ENCODE measurements at places on chromosomes 2 and 18.

DNA sequence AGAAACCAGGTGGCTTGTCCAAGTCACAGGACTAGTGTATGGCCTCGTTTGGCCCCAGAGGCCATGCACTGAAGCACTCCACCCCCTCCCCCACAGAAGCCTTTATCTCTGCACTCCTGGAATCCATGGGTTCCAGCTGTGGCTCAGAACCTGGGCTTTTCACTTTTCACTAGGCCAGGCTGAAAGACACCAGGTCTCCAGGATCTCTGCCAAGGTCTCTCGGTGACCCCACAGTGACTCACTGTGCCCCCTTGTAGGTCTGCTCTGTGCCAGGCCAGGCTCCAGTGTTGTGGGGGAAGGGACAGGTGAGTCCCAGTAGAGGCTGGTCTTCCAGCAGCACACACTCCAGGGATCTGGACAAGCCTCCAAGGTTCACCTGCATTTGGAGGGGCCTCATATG, 31.0 kb upstream of the GLI2 start:
- no peak for DNase-seq

- peak; percentile 6 for DNase-seq
Observed at GRCh38 chr2:69933839-69934613, 19.1 kb downstream of the MXD1 start.

GRCh38 chr2:230762317-230762896, 49.8 kb downstream of the CAB39 start:
- no peak for DNase-seq

- DNase-seq: no peak
Observed at GRCh38 chr18:48607056-48607984, 68.5 kb downstream of the CTIF start.

DNA sequence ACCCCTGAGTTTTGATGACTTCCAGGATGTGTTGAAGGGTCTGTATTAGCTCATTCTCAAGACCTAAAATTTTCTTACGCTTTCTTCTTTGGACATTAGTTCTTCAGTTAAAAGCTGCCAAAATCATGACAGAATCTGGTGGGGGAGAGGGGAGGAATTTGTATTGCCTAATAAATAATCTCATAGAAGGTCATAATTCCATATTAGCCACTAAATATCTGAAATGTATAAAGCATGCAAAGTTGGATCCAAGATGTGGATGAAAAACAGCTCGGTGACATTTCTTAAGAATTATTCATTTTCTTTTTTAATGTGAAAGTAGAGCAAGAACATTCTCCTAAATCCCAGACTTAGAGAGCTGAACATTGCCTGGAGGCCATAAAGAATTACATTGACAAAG, 120.1 kb downstream of the MMADHC start:
- DNase-seq: no peak

DNA sequence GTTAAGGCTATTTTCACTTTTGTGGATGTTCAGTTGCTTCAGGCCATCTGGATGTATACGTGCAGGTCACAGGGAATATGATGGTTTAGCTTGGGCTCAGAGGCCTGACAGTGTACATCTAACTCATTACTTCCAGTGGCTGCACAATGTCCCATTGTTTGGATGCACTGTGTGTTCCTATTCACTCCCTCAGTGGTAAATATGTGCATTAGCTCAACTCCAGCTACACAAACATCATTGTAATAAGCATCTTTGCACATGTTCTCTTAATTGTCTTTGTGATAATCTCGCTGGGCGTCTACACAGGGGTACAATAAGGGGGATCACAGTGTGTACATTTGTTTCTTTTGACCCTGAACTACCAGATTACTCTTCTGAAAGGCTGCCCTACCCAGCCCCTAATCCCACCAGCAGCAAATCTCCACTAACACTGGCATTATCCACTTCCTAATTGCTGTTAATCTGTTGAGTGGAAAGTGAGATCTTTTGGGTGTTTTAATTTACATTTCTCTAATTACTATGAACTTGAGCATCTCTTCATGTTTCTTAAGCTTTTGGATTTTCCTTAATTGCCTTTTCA, 56.1 kb upstream of the POLE4 start:
- DNase-seq: no peak

GRCh38 chr2:167331636-167332232, 443.5 kb downstream of the XIRP2 start:
- DNase-seq: no peak

- no peak for DNase-seq
Observed at GRCh38 chr2:207473931-207474235, 55.9 kb upstream of the CREB1 start.

- DNase-seq: no peak
Observed at GRCh38 chr2:128504246-128505149, 185.8 kb upstream of the HS6ST1 start.

DNA sequence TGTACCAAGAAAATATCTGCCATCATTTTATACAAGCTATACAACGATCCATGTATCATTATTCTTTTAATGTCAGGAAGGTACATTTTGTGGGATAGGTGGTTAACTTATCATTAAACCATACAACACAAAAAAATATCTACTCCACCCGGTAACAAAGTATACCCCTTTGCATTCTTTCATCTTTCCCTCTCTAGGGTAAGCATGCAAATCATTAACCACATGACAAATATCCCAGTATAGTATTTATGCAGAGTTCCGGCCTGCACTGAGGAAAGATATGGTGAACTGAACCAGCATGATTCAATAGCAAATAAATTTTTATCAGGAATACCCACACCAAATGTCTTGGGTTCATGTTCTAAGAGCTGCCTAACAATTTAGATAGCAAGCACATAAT, 22.5 kb upstream of the SULT1C2 start:
- no peak for DNase-seq

DNA sequence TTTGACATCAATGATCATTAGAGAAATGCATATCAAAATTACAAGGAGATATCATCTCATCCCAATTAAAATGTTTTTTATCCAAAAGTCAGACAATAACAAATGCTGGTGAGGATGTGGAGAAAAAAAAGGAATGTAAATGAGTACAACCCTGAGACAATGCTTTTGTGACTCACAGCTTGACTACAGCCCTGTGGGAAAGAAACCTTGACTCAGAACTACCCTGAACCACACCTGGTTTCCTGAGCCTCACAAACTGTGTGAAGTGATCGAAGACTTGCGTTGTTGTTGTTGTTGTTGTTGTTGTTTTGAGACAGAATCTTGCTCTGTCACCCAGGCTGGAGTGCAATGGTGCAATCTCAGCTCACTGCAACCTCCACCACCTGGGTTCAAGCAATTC, 266.6 kb upstream of the MYT1L start:
- DNase-seq: no peak

DNA sequence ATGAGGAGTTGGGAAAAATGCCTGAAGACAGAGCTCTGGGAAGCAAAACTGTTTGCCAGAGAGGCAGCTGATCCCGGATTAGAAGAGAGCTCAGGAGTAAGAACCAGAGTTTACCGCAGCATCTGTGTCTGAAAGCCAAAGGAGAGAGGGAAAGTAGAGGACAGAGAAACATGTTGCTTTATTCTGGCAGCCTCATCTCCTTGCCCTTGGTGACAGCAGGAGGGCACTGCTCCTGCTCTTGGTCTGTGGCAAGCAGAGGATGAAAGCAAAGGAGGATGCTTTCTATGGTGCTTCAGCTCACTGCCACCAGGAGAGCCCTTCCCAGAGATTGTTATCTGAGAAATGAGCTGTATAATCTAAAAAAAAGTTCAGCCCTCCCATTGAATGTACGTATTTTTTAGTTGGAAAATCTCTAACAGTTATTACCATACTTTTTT, 7.7 kb downstream of the SLC1A4 start:
- DNase-seq: no peak

- no peak for DNase-seq
Observed at GRCh38 chr2:39990335-39990900, 211.4 kb upstream of the THUMPD2 start.

DNA sequence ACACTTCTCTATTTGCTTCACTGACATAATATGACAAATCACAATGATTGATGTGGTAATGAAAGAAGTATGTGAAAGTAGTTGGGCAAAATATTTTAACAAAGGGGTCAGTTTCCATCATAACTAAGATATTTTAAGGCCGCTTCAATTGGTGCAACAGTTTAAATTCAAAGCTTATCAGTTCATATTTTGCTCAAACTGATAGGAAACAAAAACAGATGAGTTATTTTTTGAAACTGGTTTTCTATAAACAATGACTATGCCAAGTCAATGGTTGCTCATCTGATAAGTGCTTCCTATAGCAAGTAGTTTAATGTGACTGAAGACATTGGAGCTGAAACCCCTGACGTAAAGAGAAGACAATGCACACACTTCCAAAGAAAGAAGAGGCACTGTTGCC, 1290.7 kb downstream of the SUCLG1 start:
- DNase-seq: no peak

- no peak for DNase-seq
Observed at GRCh38 chr2:11417946-11418585, 47.9 kb downstream of the E2F6 start.

DNA sequence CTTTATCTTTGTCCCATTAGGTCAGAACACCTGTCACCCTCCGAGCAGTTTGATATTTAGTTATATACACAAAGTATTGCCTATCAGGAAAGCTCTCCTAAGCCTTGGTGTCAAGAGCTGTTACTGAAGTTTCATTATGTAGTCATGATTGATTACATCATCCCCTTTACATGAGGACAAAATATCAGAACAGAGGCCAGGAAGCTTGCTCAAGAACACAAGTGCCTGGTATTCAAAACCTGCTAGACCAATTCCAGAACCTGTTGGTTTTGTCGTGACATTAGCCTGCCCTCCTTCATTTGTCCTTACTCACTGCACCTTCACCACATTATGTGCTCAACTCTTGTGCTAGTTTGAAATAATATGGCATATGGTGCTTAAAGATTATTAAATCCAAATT, 377.1 kb downstream of the CDH19 start:
- no peak for DNase-seq

DNA sequence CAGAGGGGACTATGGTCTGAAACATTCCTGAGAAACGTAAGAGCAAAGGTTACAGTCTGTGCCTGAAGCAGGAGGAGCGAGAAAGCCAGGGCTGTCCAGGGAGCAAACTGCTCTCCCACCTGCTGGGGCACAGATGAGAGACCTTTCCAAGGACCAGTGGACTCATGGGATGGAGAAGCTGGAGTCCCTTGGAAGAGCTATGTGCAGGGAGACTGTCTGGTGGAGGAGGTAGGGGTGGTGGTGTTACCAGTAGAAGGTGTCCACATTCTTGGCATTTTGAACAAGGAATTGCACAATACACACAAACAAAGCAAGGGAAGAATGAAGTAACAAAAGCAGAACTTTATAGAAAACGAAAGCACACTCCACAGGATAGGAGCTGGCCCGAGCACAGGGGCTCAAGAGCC, 97.9 kb upstream of the CYRIA start:
- no peak for DNase-seq

GRCh38 chr18:50571606-50572005, 11.7 kb downstream of the MAPK4 start:
- no peak for DNase-seq

DNA sequence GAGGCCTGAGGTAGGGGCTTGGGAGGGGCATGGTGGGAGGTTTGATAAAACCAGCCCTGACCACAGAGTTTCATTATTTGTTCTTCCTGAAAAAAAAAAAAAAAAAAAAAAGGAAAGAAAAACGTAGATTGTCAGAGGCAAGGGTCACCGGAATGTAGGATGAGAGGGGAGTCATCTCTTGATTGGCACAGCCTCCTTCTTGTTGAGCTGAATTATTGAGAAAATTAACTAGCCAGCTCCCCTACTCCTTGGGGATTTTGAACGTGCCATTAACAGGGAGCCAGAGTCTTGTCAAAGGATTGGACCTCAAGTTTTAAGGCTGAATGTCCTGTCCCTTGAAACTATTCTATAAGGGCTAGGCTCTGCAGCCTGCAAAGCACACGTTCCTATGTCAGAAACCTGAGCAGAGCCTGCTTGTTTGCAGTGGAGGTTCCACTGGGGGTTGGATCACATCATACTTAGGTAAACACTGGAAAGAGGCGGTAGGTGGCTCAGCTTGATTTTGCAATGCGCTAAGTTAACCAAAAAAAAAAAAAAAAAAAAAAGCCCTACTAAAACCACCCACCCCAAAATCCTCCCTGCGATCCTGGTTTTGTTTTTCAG, 2.3 kb downstream of the INHBB start:
- DNase-seq: no peak

DNA sequence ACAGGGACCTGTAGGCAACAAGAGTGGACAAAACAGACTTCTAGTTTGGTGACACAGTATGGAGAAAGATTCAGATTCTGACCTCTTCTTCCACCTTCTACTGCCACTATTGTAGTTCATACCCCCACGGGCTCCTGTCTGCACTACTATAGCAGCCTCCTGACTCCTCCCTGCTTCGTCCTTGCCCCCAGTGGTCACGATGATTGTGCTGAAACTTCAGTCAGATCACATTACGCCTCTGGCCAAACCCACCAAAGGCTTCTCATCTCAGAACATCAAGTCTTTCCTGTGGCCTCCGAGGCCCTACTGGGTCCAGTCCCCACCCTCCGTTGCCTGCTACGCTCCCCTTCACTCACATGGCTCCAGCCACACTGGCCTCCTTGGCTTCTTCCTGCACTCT, 147.6 kb downstream of the CYP26B1 start:
- DNase-seq: no peak

DNA sequence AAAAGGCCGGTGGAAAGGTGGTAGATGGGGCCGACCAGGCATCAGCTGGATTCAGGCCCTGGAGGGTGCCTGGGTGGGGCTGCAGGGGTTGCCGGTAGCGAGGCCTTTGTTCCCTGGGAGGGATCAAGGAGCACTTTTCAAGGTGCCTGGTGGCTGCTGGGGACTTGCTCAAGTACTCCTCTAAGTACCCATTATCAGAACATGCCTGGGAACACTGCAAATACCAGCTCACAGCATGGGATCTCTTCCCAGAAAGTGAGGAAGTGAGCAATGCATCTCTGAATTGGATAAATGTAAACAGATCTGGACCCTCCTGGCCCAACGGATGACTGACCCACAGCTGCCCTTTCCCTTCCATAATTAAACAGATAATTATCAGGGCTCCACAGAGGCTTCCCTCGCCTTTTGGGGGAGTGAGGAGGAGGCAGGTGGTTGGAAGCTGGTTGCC, 210.5 kb downstream of the SH3RF3 start:
- DNase-seq: no peak

GRCh38 chr2:239192975-239193374, 207.8 kb downstream of the HDAC4 start:
- DNase-seq: no peak

GRCh38 chr2:174024524-174025270, 59.5 kb upstream of the SP3 start:
- DNase-seq: no peak

GRCh38 chr2:70930371-70931329, 5.0 kb upstream of the ATP6V1B1 start:
- no peak for DNase-seq

- no peak for DNase-seq
Observed at GRCh38 chr2:224008702-224009261, 30.3 kb downstream of the SERPINE2 start.

- DNase-seq: no peak
Observed at GRCh38 chr2:10768063-10768507, 44.5 kb downstream of the PDIA6 start.

- no peak for DNase-seq
Observed at GRCh38 chr2:239182981-239183791, 217.6 kb downstream of the HDAC4 start.

- DNase-seq: no peak
Observed at GRCh38 chr2:190657474-190658255, 8.8 kb downstream of the NAB1 start.

- DNase-seq: no peak
Observed at GRCh38 chr2:31785876-31786275, 205.1 kb upstream of the SRD5A2 start.
